Brain microvascular endothelial cell (primary cell): ENCODE measurements at places on chromosomes 13 and 19.

GRCh38 chr19:49403404-49404187, 15.5 kb downstream of the KASH5 start:
- peak; percentile 22 for DNase-seq

DNA sequence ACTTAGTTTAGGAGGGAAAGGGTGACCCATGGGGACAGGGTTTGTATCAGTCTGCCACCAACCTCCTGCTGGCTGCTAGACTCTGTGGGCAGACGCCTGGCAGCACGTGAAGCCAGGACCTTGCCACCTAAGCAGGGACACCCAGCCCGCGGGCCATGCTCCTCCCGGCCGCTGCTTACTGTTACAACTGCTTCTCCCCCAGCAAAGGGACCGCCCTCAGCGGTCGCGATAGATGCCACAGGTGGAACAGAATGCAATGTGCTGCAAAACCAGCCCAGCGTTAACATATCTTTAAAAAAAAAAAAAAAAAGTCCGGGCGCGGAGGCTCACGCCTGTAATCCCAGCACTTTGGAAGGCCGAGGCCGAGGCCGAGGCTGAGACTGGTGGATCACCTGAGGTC, 1.9 kb upstream of the RHPN2 start:
- no peak for DNase-seq

GRCh38 chr13:77692746-77693448, 4.6 kb upstream of the SLAIN1 start:
- no peak for DNase-seq

- DNase-seq, result no peak
Observed at GRCh38 chr19:13020002-13020414, 24.7 kb downstream of the NFIX start.

- no peak for DNase-seq
Observed at GRCh38 chr19:31099515-31100205, 249.6 kb downstream of the TSHZ3 start.

DNA sequence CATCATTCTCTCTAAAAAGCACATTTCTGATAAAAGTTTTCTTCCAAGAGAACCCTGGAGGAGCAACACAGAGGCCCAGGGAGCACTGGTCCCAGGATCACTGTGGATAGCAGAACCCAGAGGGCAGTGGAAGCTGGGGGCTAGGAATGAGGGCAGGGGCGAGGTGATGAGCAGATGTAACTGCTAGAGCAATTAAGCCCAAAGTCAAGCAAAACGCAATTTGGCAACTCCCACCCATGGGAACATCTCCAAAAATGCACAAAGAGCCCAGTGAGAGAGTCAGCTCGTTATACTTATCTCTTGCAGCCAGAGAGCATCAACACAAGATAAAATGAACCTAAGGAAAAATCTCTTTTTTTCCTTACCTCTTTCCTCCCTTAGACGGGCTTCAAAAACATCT, 284.2 kb downstream of the TBC1D4 start:
- DNase-seq, result no peak

- no peak for DNase-seq
Observed at GRCh38 chr13:44040070-44040817, 160.5 kb downstream of the LACC1 start.

DNA sequence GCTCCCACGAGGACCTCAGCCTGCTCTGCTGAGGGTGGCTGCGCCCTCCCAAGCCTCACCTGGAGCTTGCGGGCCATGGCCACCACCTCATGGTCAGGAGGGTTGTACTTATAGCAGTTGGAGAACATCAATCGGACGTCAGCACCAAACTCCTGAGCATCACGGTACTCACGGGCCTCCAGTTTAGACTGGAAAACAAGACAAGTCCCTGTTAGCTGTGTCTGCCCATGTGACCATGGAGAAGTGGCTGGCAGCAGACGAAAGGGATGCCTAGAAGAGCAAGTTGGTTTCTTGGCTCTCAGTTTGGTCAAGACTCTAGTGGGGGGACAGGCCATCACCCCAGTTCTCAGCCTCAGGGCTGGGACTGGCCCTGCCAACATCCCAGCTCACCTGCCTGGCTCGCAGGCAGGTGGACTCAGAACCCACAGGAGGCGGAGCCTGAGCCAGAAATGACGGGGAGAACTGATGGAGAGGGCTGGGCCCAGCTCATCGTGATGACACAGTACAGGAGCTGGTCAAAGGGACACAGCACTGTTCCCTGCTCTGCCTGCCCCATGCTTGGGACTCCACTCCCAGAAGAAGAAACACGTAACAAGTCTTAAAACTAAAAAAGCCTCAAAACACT, 31.2 kb upstream of the EPHX3 start:
- no peak for DNase-seq

DNA sequence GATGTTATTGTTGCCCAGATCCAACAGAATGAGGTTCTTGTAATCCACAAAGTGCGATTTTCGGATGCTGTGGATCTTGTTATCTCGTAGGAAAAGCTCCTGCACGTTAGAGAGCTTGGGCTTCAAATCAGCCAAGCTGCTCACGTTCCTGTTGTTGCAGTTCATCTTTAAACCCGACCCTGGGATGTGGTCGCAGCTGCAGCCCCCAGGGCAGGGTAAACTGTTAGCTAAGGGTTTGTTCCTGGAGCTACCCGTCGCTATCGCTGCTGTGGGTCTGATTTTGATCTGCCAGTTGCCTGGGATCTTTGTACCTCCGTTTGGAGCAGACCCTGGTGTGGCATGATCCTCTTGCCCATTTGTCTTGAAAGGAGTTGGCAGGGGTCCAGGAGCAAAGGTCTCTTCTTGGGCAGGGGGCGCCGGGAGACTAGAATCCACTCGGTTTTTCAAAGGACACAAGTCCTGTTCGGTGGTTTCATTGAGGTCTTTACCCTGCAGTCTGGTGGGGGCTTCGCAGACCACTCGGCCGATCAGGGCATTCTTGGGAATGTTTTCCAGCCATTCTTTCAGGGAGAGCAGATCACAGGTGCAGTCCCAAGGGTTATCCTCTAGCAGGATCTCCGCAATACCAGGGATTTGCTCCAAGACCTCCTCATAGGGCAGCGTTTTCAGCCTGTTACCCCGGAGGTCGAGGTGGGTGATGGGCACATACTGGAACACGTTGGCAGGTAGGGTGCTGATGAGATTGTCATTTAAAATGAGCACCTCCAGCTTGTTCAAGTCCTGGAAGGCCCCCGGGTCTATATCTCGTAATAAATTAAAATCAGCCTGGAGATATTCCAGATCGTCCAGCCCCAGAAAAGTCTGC, 1.8 kb downstream of the SLITRK1 start:
- no peak for DNase-seq

GRCh38 chr13:77176350-77176749, 149.4 kb upstream of the FBXL3 start:
- DNase-seq, result peak; percentile 78

- DNase-seq, result no peak
Observed at GRCh38 chr19:55346725-55347441, 7.2 kb downstream of the KMT5C start.

DNA sequence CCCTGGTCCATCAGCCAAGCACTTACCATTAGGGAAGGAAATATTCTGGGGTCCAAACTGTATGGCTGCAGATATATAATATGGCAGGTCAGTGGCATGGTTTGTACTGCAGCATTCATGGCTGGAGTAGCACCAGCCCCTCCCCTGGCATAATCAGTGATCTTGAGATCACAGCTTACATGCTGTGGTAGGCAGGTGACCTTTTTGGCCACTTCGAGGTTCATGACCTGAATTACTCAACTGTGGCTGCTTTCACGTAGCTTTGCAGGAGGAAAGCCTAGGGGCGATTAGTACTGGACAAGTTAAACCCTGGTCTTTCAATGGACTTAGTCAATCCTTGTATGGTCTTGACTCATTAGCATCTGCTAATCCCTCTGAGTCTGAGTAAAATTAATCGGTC, 169.8 kb downstream of the SPRY2 start:
- no peak for DNase-seq

GRCh38 chr13:106568299-106569003, 514 bp upstream of the ARGLU1 start:
- DNase-seq, result no peak

DNA sequence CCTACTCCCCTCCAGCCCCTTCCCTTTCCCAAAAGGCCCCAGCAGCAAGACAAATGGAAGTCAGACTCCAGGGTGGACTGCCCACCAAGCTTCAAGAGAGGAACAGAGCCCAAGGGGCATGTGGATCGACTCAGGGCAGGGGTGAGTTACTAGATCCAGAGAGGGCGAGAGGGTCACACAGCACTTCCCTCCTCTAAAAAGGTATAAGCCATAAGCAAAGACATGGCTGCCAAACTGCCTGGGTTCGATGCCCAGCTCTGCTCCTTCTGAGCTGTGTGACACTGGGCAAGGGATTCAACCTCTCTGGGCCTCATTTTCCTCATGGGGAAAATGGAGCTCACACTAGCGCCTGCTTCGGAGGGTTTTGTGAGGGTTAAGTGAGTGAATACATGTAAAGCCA, 3.8 kb downstream of the PPP1R14A start:
- DNase-seq, result no peak

GRCh38 chr19:4100647-4101495, 23.1 kb downstream of the MAP2K2 start:
- no peak for DNase-seq

DNA sequence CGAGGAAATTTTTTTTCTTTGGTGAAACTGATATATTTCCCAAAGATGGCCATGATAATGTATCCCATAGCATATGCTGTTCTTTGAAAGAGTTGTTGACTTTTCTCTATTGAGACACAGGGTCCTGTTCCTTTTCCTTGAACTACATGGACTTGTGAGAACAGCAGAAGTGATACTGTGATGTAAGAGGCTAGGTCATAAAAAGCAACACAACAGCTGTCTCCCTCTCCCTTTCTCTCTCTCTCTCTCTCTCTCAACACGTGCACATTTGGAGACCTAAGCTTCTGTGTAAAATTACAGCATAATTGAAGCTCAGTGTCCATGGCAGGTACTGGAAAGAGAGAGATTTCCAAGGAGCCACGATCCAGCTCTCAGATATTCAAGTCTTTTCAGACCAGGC, 1712.4 kb downstream of the EFNB2 start:
- no peak for DNase-seq

- DNase-seq, result peak; percentile 24
Observed at GRCh38 chr19:44552324-44552723, 22.8 kb upstream of the CEACAM20 start.

GRCh38 chr13:110923777-110924638, 9.1 kb upstream of the ANKRD10 start:
- no peak for DNase-seq

DNA sequence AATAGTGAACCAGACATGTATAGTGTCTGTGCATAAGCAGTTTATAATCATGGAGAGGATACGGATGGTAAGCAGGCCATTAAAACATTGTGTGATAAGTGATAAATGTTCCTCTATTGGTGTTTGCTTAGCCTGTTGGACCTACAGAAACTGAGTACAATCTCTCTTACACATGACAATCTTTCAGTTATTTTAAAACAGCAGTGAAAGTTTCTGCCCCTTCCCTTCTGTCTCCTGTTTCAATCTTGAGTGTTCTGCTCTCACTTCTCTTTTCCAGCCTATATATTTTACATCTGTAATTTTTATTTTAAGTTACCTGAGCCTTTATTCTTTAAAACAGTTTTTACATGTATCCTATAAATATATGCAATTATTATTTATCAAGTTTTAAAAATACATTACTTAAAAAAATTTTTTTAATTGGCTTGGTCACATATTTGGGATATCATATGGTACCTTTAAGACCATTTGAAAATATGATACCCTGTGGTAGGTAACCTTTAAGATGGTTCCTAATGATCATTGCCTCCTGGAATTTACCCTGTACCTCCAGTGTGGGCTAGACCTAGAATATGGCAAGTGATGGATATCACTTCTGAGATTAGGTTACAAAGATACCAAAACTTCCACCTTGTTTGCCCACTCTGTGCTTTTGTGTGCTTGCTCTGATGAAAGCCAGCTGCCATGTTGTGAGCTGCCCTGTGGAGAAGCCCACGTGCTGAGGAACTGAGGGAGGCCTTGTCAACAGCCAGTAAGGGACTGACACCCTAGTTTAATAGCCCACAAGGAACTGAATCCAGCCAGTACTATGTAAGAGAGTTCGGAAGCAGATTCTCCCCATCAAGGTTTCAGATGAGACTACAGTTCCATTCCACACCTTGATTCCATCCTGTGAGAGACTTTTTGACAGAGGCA, 99.3 kb downstream of the DHRS12 start:
- DNase-seq, result no peak

- DNase-seq, result peak; percentile 79
Observed at GRCh38 chr19:10388957-10389356, 8.6 kb upstream of the TYK2 start.

DNA sequence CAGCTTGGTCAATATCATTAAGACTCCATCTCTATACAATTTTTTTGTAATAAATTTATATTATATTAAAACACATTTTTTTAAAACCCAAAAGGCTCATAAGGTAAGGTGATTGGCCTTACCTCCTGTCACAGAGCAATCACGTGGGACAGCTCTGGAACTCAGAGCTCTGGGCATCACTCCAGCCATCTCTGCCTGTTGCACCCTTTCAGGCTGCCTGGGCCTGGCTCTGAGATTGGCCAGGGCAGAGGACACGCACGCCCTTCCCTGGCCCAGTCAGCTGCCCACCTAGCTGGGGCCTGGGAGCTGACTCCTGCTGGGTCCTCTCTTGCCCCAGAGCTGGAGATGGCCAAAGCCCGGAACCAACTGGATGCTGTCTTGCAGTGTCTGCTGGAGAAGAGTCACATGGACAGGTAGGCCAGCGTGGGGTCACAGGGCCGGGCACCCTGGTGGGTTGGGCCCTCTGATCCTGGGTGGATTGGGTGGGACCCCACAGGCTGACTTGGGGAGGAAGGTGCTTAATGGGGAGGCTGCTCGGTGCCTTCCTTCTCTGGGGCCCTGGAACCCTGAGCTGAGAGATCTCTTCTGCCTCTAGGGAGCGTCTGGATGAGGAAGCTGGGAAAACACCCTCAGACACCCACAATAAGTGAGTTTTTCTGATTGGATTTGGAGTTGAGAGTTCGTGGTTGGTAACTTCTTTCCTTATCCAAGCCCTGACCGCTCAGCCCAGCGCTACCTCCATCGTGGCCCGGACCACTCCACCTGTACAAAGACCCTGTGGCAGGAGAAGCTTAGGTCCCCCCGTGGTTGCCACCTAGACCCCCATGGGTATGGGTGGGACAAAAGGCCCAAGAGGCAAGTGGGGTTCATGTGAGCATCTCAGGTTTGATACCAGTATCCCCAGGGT, 3.7 kb downstream of the LIN37 start:
- no peak for DNase-seq

- no peak for DNase-seq
Observed at GRCh38 chr19:16764793-16765433, 45.3 kb downstream of the NWD1 start.

- DNase-seq, result no peak
Observed at GRCh38 chr13:108828086-108828815, 198.8 kb downstream of the MYO16 start.
